ENCODE measurements at places on chromosomes 5 and 9. TPM values are rescaled to one million over a fixed set of nuclear protein-coding genes. Genes with fewer than 3 reads are reported as not detected.

- no peak for DNase-seq
Observed at GRCh38 chr5:43616535-43616934, 13.6 kb downstream of the NNT start.

GRCh38 chr9:96430377-96430776, 12.2 kb upstream of the ZNF367 start:
- DNase-seq = no peak

- DNase-seq = no peak
Observed at GRCh38 chr9:13360188-13360587, 80.7 kb upstream of the MPDZ start.

GRCh38 chr5:154214371-154215106, 24.0 kb downstream of the GALNT10 start:
- DNase-seq = no peak

Gene PAEP
- not detected for total RNA-seq

Measured in CD4-positive, alpha-beta T cell (primary cell).